ENCODE measurements at places on chromosomes 1 and 21. TPM values are rescaled to one million over a fixed set of nuclear protein-coding genes. Genes with fewer than 3 reads are reported as not detected.

AMY2A gene
- total RNA-seq = not detected

CD5L gene
- not detected for total RNA-seq

ASCL5 gene
- not detected for total RNA-seq

DNA sequence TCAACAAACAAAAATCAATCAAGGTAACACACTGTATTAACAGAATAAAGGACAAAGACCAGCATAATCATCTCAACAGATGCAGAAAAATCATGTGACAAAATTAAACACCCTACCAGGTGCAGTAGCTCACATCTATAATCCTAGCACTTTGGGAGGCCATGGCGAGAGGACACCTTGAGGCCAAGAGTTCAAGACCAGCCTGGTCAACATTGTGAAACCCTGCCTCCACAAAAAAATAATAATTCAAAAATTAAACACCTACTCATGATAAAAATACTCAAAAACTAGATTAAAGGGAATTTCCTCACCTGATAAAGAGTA, 35.3 kb downstream of the PIK3R3 start:
- H3K27me3 ChIP-seq = no peaks in the 10 kb centered on the region
- H3K4me3 ChIP-seq = no peak overlapping the region
- H3K27ac ChIP-seq = no peak overlapping the region
- H3K4me1 ChIP-seq = no peaks in the 10 kb centered on the region
- DNase-seq = no peak

- H3K4me3 ChIP-seq = no peak overlapping the region
- no peak for DNase-seq
- no peaks in the 10 kb centered on the region for H3K36me3 ChIP-seq
- no peaks in the 10 kb centered on the region for H3K4me1 ChIP-seq
- H3K27me3 ChIP-seq = no peaks in the 10 kb centered on the region
These were observed 1.4 kb downstream of the TPM3 start for GRCh38 chr1:154190550-154190949.

- H3K27me3 ChIP-seq = no peaks in the 10 kb centered on the region
- H3K4me3 ChIP-seq = no peak overlapping the region
- no peak for DNase-seq
- peaks cover 18% of the 10 kb centered on the region for H3K36me3 ChIP-seq
- H3K4me1 ChIP-seq = peaks cover 100% of the 10 kb centered on the region
- peak overlapping the region; percentile 74 for H3K27ac ChIP-seq
These were observed 38.2 kb downstream of the SLC9A1 start for GRCh38 chr1:27116697-27117096.

DNA sequence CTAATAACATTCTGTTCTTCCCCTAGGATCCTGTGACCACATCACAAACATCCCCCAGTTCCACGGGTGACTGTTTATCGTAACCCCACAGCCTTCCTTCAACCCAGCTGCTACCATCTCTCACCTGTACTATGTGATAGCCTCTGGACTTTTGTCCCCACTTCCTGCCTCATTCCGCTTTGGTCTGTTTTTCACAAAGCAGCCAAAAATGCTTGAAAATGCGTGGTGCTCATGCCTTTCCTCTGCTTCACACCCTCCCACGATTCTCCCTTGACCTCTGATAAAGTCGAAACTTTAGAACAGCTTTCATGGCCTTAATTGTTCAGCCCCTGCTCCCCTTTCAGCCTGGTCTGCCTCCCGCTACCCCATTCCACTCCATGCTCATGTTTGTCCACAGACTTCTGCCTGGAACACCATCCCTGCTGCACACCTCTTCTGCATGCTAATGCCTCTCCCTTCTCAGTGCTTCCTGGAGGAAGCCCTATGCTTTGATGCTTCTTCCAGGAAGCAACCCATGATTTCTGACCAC, 165.6 kb downstream of the PLPP3 start:
- H3K4me3 ChIP-seq = no peak overlapping the region
- no peak for DNase-seq
- H3K4me1 ChIP-seq = peaks cover 27% of the 10 kb centered on the region
- no peak overlapping the region for H3K27ac ChIP-seq
- H3K36me3 ChIP-seq = no peaks in the 10 kb centered on the region
- H3K27me3 ChIP-seq = no peaks in the 10 kb centered on the region

DNA sequence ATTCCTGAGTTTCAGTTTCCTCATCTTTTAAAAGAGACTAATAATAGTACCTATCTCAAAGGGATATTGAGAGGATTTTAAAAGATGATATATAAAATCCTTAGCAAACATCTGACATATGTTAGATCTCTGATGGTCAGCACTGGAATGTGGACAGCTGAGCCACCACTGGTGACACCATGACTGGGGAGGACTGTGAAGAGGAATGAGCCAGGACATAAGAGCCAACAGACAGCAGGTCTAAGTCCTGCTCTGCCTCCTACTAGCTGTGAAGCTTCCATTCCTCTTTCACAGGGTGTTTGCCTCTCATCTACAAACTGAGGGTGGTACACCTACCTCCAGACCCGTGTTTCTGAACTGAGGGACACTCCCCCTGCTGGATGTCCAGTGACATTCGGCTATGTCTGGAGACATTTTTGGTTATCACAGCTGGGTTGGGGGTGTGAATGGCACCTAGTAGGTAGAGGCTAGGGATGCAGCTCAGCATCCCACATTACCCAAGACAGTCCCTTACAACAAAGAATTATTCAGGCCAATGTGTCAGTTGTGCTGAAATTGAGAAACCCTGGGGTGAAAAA, 109.1 kb upstream of the OLIG2 start:
- H3K4me3 ChIP-seq = no peak overlapping the region
- H3K4me1 ChIP-seq = no peaks in the 10 kb centered on the region
- H3K36me3 ChIP-seq = no peaks in the 10 kb centered on the region
- no peaks in the 10 kb centered on the region for H3K27me3 ChIP-seq
- no peak for DNase-seq

Measured in stomach (tissue), 19 donors.